Retina (tissue), 1 donor: ENCODE measurements at places on chromosomes 11 and 22.

GRCh38 chr11:110059706-110060463 is 33.3 kb upstream of the ZC3H12C start:
- no peak for DNase-seq

- no peak for DNase-seq
Measured at GRCh38 chr11:102927624-102927990, 27.9 kb downstream of the MMP13 start.

DNA sequence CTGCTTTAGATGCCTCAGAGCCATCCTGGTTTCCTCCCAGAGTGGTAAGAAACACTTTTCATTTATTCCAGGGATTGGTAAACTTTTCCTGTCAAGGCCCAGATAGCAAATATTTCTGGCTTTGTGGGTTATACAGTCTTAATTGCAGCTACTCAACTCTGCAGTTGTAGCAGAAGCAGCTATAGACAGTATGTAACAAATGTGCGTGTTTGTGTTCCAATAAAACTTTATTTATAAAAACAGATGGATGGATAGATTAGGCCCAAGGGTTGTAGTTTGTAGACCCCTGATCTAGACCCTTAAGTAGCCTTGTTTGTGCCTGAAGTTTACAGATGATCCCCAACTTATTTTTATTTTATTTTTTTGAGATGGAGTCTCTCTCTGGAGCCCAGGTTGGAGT is 17.9 kb downstream of the NNMT start:
- no peak for DNase-seq

DNA sequence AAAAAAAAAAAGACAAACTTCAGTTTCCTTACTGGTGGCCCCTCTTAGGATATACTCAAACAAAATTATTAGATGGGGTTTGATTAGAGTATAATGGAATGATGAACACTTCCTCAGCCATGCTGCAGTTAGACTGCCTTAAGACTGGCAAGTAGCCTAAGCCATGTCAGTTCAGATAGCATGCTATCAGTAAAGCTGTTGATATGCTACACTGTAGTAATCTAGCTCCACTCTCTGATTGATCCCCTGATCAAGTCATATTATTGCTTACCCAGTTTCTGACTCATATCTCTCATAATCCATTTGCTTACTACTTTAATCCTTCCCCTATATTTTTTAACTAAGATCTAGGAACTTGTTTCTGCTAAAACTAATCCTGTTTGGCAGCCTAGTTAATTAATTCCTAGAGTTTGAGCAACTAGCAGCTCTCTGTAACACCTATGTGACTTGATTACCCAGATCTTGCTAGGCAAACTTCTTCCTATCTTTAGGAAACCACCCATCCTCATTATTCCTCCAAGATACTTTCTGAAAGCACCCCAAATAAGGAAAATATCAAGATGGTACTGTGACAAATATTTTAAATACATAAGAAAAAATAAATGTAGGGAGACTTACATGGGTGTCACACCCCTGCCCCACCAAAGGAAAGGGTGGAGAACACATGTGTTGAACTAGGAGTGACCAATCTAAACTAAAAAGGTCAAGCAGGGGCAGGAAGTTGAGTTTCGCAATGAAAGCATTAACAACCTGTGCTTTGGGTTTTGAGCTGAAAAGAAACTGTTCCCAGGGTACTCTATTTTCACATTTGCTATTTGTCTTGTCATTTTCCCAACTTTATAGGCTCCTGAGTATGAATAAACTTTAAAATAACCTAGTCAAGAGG is 43.2 kb downstream of the PIK3C2A start:
- DNase-seq = no peak

DNA sequence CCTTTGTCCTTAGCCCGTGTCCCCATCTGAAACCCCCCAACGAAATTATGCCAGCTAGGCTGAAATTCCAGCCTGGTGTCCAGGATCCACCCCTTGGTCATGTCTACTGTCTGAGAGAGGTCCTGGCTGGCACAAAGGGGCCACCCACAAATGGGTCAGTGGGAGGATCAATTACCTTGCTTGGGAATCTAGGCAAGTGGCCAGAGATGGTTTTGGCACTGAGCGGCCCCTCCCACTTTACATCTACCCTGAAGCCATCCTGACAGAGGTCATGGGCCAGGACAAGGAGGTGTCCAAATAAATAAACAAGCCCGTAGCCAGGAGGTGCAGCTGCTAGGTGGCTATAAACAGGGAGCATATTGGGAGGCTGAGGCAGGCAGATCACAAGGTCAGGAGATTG is 311.5 kb downstream of the MN1 start:
- DNase-seq = no peak

DNA sequence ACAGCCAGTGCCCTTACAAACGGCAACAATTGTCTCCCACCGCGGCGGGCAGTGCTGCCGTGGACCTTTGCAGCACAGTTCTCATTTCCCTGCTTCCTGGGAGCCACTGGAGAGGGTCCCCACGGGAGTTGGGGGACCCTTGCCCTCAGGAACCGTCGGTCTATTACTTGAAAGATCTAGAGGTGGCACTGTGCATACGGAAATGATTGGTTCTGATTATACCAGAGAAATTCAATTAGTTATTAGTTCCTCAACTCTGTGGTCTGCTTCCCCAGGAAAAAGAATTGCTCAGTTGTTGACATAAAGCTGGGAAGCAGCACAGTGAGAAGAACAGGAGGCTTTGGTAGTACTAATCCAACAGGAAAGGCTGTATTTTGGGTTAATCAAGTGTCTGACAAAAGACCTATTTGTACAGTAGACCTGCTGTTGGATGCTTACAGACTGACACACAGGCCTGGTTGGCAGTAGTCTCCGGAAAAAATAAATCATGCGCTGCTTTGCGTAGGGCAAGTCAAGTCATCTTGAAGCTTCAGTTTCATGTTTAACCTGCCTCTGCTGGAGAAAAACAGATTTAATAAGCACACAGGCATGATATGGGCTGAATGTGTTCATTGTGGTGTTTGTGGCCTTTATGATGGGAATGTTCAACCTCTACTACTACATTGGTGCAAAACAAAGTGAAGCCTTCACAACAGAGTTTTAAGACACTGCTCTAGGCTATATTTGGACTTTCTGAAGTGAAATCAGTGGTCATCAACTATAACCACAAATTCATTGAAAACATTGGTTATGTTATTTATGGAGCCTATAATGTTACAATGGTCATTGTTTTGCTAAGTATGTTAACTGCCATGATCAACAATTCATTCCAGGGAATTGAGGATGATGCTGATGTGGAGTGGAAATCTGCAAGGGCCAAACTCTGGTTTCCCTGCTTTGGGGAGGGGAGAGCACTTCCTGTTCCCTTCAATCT is 54.6 kb upstream of the SC5D start:
- DNase-seq = no peak

DNA sequence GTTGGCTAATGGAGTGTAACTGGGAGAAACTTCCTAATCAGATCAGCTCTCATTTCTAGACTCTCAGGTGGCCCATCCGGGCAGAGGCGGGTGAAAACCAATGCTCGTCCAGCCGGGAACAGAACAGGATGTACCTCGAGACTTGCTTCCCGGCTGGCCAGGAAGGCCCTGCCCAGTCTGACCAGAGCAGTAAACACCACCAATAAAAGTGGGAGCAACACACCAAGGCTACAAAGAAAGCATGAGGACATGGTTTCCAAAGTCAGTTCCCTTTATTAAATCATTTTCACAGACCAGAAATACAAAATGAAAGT is 940 bp upstream of the TNKS1BP1 start:
- DNase-seq = no peak

- DNase-seq = no peak
Measured at GRCh38 chr11:86696004-86696403, 23.6 kb upstream of the ME3 start.

- no peak for DNase-seq
Measured at GRCh38 chr11:99505316-99505715, 484.6 kb downstream of the CNTN5 start.

DNA sequence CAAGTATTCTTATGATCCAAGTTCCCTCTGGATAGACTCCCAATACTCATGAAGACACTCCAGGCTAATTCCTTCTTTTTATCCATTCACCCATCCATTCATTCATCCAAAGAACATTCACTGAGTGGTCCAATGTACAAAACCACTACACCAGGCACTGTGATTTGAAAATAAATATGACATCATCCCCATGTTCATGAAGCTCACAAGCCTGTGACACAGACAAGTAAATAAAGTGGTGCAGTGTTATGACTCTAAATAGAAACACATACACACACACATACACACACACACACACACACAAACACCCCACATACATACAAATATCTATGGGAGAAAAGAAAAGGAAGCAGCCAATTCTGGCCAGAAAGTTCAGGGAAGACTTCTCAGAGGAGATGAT is 35.5 kb downstream of the MTMR2 start:
- no peak for DNase-seq

DNA sequence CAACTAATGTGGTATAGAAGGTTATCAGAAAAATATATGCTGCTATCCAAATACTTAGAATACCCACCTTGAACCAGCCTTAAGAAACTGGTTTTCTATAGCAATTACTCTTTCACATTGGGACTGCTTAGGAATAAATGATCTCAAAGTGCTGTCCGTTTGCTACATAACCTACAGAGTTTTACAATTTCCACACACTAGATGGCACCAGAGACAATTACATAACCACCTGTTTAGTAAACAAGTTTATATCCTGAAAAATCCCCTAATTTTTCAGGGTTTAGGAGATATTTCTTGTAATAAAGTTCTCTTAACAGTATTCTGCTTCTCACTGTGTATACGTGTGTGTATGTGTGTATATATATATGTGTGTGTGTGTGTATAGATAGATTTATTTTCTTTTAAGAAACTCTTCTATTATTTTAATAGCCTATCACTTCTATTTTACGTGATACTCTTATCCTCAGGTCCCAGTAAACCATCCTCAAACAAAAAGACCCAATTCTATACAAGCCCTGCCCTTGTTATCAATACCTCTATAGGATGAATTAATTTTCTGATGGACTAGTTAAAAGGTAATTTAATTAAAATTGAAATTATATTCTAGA is 6.7 kb upstream of the OR5I1 start:
- no peak for DNase-seq

DNA sequence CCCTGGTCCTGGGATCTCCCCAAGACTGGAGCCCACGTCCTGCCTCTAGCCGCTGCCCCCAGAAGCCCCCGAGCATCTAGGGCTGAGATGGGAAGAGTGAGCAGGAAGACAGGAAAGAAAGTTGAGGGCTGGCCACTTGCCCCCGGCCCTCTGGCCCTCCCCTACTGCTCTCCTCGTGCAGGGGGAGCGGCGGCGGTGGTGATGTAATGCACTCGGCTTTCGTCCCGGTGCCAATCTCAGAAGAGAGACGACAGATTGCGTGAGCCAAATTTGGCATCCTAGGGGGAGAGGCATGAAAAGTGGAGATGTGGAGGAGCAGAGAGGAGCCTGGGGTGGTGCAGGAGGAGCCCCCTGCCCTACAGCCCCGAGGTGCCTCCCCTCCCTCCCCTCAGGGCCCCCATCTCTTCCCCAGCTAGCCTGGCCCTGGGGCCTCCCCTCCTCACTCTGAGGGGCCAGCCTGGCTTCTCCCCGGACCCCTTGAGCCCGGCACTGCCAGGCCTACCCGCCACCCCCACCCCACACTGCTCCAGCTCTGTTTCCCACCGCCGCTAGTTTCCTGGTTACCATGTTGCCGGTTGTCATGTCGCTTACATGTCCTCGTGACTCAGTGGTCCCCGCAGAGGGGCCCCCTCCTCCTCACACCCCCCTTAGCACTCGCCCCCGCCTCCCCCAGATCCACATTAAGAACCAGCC is 2.5 kb downstream of the KCNJ4 start:
- DNase-seq = no peak

DNA sequence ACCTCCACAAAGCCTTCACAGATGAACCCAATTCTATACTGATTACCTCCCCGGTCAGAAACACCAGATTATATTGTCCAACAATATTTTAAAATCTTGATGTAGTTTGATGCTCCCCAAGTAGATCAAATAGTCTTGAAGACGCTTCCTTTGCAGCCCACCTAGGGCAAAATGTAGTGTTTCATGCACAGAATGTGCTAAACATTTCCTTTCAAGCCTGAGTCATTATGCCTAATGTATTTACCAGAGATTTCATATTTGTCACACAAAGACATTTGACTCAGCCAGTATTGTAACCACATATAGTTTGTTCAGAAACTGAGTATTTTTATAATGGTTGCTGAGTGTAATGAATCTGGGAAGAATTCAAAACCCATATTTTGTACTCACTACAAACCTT is 1396.8 kb downstream of the LRRC4C start:
- no peak for DNase-seq

- no peak for DNase-seq
Measured at GRCh38 chr11:1113405-1114201, 38.9 kb downstream of the MUC2 start.

DNA sequence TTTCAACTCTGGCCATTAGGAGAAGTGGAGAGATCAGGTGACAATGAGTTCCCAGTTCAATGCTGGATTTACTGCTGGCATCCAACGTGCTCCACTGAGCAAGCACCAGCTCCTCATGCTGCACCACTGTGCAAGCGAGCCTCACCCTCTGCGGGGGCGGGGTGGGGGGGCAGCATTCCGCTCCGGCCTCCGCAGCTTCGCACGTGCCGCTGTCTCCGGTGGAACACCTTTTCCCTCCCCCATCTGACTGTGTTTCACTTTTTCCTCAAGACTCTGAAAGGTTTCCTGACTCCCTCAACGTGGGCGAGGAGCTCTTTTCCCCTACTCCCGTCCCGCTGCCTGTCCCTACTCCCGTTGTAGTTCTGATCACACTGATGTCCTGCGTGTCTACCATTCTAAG is 835 bp upstream of the RHOD start:
- no peak for DNase-seq

DNA sequence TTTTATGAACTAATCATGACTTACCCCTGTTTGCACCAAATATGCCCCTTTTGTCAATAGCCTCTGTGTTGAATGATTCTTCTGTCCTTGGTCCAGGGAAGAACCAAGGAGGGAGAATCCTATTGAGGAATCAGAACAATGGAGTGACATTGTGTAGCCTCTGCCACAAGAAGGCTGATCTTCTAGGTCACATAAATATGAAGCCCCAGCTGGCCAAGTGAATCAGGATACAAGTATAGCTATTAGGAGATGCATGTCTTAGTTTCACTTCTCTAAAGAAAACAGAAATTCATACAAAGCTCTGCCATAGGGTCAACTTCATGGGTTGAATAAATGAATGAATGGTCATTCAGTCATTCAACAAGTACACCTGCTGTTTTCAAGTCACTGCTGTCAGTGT is 118.2 kb upstream of the BLID start:
- DNase-seq = no peak

DNA sequence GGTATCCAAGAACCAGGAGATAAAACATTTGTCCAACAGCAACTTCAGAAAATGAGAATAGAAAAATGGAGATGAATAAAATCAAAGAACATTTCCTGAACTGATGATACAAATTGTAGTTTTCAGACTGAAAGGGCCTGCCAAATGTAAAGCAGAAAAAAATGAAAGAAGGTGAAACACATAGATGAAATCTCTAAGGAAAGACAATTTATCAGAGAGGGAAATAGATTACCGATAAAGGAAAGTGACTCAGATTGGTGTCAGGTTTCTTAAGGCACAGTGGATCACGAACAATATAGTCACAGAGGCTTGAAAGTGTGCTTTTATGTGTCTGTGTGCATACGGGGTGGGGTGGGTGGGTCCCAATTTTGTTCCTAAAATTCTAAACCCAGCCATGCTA is 4.1 kb upstream of the STT3A start:
- no peak for DNase-seq

- no peak for DNase-seq
Measured at GRCh38 chr11:17570034-17570433, 23.0 kb downstream of the OTOG start.

- DNase-seq = no peak
Measured at GRCh38 chr22:40487663-40488249, 117.4 kb downstream of the SGSM3 start.
